Brain microvascular endothelial cell (primary cell): ENCODE measurements at places on chromosomes 7 and 10.

- no peak for DNase-seq
Measured at GRCh38 chr7:1942243-1942940, 272.3 kb downstream of the ELFN1 start.

GRCh38 chr10:51706225-51706624 is 6.8 kb upstream of the CSTF2T start:
- no peak for DNase-seq

DNA sequence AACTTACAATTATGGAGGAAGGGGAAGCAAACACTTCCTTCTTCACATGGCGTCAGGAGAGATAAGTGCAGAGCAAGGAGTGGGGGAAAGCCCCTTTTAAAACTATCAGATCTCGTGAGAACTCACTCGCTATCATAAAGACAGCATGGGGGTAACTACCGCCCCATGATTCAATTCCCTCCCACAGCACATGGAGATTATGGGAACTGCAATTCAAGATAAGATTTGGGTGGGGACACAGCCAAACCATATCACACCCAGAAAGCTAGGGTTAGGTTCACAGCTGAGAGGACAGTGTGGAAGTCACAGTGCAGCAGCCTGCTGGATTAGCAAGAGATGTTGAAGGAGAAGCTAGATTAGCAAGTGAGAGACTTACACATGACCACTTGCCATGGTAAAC is 81.6 kb downstream of the CRTAC1 start:
- DNase-seq = no peak

GRCh38 chr7:27774717-27775328 is 34.9 kb downstream of the TAX1BP1 start:
- DNase-seq = peak; percentile 21

DNA sequence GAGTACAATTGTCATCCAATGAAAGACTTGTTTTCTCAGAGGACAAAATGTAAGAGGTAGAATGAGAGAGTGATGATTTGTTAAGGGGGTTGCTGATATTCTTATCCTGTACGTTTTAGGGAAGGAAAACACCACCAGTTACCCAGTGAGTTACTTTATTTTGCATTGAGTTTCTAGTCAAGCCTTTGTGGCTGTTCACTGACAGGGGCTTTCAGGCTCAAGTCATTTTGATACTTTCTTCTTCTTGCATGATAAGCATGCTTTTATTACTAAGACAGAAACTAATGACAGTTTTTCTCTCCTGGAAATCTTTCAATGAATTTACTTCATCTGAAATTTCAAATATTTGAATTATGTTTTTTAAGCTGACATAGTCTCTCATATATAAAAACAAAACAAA is 710.2 kb upstream of the POM121L12 start:
- no peak for DNase-seq

DNA sequence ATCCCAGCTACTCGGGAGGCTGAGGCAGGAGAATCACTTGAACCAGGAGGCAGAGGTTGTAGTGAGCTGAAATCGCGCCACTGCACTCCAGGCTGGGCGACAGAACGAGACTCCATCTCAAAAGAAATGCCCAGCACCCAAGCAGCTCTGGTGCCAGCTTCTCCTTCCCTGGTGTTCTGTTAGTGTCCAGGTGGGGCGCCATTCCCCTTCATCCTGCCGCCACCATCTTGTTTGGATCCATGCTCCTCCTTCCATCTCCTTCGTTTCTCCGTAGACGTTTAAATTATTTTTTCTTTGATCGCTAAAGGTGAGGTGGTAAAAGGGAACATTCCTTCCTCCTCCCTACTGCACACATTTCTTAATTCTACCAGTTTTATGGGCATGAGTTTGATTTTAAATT is 30.3 kb downstream of the PROSER2 start:
- DNase-seq = no peak
